ENCODE measurements at places on chromosomes 1 and 21.

DNA sequence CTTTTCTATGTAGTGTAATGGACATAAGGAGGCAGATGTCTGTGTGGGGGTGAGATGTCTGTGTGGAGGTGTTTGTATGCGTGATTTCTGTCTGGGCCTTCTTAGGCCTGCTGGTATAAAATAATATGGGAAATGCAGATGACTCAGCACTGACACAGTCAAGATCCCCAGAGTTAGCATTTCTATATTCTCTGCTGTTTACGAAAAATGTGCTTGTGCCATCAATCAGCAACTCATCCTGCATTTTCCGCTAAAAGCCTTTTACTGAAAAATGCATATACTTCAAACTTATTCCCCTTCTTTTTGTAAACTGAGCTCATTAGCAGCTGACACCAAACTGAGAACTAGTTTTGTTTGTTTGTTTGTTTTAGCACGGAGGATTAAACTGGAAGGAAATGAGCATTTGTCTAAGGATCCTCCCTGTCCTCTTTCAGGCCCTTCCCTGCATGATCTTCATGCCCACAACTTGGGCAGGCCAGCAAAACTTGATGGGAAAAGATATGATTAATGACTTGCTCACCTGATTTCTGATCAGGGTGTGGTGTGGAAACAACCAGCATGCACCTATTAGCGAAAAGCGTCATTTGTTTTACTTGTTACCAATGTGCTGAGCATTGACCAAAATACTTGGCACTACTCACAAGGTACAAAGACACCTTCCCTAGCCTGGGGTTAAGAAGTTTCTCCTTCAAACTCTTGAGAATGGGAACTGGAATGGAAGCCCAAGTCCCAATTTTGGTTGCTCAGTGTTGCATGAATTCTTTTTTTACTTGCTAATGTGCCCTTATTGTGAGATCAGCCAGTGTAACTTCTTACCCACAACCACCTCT is 77.4 kb downstream of the NDUFS5 start:
- DNase-seq = no peak

- DNase-seq = peak; percentile 91
Observed at GRCh38 chr1:58784758-58785441, 1.1 kb upstream of the JUN start.

DNA sequence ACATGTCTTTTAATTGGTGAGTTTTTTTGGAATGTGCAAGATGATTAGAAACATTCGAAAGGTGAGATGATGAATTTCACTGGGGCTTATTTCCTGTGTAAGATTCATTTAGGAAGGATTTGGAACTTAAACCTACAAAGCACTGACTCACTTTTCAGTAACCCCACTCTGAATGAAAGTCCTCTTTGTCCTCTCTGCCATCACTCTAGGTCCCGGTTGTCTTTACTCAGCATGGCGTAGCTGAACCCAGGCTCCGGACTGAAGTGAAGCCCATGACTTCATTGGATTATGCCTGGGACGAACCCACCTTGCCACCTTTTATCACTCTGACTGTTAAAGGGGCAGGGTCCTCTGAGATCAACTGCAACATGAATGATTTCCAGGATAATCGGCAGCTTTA is 139.4 kb downstream of the VPS13D start:
- no peak for DNase-seq

GRCh38 chr1:231242516-231243198 is 1.6 kb downstream of the GNPAT start:
- peak; percentile 3 for DNase-seq

- no peak for DNase-seq
Observed at GRCh38 chr1:58391056-58391455, 155.5 kb downstream of the OMA1 start.

DNA sequence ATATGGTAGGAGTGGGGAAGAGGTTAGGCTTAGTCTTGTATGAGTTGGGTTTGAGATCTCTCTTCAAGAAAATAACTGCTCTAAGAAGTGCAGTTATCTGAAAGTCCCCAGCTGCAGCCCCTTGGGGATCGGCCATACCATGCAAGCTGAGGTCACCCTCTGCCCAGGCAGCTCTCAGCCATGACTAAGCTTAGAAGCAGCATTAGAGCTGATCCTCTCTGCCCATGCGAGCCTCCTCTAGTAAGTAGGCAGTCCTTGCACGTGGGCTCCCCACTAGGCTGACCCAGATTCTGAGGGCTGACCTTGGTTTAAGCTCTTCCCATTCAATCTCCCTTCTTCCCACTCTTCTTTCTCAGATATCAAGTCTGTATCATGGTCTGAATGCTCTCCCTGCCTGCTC is 121.0 kb upstream of the UBE2U start:
- DNase-seq = no peak

DNA sequence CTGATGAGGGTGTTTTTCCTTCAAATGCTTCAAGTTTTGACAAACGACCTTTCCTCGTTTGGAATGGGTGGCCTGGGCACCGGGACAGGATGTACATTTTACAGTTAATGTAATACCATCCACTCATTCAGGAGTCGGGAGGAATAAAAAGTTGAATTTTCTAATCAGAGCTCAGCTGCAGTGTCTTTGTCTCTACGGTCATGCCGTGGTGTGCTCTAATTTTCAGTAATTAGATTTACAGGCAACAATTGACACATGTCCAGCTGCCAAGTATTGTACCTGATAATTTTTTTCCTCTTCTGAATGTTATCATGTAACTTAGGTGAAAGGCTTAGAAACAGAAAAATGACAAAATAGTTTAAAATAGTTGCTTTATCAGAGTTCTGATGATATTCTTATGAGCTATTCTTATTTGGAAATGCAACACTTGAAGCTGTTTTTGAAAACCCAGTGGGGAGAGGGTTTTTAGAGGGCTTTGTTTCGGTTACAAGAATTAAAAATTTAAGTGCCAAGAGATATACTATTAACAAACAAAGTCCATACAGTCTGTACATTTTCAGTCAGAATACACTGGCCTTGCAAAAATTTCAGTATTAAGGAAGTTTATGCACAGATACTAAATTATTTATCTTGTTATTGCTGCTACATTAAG is 1.0 kb downstream of the CDKN2C start:
- no peak for DNase-seq

DNA sequence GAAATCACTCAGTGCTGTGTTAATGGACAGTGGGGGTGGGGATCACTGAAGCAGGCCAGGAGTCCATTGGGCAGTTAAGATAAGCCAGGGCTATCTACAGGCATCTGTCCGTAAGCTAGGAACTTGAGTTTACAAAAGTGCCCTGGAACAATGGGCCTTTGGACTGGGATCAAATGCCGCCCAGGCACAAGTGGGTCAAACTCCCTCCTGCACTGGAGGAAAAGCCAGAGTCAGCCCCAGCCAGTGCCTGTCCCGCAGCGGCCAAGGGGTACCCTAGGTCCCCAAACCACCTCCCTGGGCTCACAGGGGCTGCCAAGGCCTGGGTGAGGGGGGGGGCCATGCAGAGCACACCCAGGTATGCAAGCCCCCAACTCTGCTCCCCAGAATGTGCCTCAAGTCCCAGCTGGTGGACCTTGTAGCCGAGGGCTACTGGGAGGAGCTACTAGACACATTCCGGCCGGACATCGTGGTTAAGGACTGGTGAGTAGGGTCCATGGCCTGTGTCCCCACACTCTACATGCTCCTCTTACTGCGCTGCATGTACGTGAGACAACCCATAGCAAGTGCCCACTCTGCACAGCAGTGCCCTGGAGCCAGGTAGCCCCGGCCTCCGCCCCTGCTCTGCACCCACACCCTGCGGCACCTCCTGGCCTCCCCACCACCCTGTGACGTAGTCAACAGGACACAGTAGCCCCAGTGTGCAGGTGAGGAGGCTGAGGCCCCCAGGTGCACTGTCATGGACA is 7.7 kb downstream of the FBXO6 start:
- no peak for DNase-seq

- DNase-seq = no peak
Observed at GRCh38 chr1:96987186-96987703, 265.7 kb downstream of the PTBP2 start.

GRCh38 chr1:64072089-64072793 is 131.2 kb upstream of the UBE2U start:
- peak; percentile 34 for DNase-seq

GRCh38 chr1:54614024-54614423 is 9.3 kb downstream of the FAM151A start:
- DNase-seq = no peak

DNA sequence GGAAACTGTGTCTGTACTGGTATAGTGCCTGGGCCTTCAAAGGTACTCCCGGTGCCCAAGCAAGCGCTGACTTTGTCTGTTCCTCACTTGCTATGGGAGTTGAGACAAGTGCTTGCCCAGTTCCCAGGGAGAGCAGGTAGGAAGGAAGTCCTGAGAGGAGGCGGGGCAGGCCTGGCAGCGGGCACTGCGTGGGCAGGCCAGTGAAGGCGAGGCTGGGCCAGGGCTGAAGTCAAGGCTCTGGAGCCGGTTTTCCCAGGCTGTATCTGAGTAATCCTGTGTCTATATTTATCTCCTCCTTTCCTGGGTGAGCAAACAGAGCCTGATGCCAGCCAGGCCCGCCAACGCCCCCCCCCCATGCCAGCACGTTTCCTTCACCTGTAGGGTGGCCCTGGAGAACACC is 15.9 kb upstream of the EDN2 start:
- DNase-seq = peak; percentile 89

GRCh38 chr1:8911416-8912309 is 33.2 kb upstream of the ENO1 start:
- no peak for DNase-seq

GRCh38 chr1:21337010-21337437 is 46.8 kb upstream of the ECE1 start:
- DNase-seq = no peak

GRCh38 chr1:239218301-239218700 is 168.1 kb upstream of the CHRM3 start:
- DNase-seq = no peak

- DNase-seq = no peak
Observed at GRCh38 chr1:149848340-149849110, 50.8 kb upstream of the BOLA1 start.

DNA sequence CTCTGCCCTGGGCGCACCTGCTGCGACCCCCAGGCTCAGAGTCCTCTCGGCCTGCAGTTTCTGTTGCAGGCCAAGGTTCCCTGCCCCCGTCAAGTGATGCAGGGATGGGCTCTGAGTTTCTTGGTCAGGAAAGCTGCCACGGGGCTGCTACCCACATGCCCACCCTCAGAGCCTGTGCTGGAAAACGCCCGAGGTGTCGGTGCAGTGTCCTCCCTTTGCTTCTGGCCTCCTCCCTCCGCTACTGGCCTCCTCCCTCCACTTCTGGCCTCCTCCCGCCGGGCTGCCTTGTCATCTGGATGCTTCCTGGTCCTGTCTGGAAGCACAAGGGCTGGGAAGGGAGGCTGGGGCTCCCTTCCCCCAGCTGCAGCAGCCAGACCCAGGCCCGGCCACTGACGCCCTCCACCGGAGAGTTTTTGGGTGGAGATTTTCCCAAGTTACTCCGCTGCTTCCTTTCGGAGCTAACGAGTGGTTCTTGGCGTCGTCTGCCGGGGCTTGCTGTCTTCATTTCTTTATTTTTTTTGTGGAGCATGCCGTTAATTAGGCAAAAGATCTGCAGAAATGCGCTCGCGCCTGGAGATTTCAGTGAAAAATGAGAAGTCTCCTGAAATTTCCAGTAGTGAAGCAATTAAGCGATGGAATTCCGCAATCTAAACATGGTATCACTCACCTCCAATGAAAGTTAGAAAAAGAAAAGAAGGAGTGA is 17.4 kb downstream of the PRDM16 start:
- DNase-seq = no peak

GRCh38 chr1:202501281-202501680 is 152.8 kb downstream of the PPP1R12B start:
- DNase-seq = peak; percentile 48

GRCh38 chr1:200908191-200908868 is 13.6 kb downstream of the INAVA start:
- DNase-seq = no peak

DNA sequence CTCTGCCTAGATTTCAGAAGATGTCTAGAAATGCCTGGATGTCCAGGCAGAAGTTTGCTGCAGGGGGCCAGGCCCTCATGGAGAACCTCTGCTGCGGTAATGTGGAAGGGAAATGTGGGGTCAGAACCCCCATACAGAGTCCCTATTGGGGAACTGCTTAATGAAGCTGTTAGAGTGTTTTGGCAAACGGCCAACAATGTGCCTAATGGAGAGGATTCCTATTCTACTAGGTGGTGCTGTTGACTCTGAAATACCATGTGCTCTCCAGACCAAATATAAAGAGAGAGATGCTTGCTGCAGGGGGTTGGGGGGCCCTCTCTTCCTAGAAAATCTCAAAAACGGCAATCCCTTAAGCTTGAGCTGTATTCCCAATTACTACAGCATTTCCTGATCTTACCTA is 57.1 kb upstream of the DR1 start:
- no peak for DNase-seq

DNA sequence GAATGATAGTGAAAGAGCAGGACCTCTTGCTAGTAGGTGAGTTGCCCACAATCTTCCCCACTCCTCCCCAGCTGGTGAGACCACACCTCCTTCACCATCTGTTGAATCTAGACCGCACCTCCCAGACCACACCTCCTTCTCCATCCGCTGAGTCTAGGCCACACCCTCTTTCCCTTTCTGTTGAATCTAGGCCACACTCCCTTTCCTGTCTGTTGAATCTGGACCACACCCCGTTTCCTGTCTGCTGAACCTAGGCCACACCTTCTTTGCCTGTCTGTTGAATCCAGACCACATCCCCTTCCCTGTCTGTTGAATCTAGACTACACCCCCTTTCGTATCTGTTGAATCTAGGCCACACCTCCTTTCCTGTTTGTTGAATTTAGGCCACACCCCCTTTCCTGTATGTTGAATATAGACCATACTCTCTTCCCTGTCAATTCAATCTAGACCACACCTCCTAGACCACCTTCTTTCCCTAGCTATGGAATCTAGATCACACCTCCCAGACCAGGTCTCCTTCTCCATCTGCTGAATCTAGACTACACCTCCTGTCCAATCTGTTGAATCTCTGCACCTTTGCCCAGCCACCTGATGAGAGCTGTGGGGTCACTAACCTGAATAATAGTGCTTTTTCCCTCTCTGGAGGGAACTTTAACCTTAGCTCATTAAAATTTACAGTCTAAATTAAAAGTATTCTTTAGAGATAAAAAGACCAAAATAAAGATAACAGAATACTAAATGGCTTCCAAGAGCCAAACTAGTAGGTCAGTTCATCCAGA is 116.3 kb downstream of the DAB1 start:
- no peak for DNase-seq

- DNase-seq = no peak
Observed at GRCh38 chr1:37666241-37666867, 26.0 kb upstream of the CDCA8 start.

- peak; percentile 49 for DNase-seq
Observed at GRCh38 chr1:67347688-67348472, 40.2 kb downstream of the IL12RB2 start.

GRCh38 chr1:56355918-56356317 is 223.4 kb downstream of the PLPP3 start:
- no peak for DNase-seq

Data from kidney glomerular epithelial cell (primary cell).